Osteocyte (in vitro differentiated cells): ENCODE measurements at places on chromosomes 3 and 15.

DNA sequence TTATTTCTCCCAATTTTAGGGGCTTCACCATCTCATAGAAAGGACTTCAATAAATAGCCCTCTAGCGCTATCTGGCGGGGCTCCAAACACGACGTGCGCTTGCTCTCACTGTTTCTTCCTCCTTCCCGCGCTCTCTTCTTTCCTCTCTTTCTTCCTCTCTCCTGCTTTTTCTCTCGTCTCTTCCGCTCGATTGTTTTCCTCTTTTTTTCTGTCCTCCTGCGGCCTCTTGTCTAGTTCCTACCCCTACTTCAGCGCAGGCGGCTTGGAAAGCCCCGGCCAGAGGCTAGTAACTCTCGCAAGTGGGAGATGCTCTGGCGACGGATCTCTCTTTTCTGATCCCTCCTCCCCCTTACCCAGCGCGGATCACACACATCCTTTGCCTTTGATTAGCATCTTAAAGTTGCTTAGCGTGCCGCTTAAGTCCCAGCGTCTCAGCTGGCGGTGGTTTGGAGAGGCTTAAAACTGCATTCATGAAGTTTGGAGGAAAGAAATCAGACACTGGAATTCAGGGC lies 6.2 kb upstream of the MEIS2 start:
- no peak for DNase-seq

DNA sequence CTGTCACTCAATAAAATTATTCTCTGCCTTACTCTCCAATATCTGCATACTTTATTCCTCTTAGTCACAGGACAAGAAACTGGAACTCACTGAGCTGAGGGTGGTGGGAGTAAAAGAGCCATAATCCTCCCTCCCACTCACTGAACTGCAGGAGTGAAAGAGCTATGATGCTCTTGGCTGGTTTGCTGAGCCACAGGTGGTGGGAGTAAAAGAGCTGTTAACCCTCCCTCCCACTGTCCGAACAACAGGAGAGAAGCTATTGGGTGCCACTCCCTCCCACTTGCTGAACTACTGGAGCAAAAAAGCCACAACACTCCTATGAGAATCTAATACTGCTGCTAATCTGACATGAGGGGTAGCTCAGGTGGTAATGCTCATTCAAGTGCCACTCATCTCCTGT lies 391.0 kb downstream of the NSUN3 start:
- DNase-seq, result no peak

DNA sequence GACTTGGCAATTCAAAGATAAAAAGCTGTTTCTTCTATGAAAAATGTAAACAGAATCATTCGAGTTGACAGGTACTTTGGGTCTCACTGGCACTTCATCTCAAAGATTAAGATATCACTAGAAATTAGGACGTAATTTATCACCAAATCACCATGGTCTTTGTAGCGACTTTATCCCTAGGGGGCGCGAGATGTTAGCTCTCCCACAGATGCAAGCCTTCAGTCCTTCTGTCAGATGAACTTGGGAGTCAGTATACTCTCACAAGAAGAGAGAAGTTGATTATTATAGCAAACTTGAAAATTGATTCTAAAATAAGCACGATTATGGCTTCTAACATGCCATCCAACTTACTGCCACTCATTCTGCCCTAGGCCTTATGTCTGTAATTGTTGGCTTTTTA lies 150.3 kb downstream of the ALCAM start:
- DNase-seq, result no peak

DNA sequence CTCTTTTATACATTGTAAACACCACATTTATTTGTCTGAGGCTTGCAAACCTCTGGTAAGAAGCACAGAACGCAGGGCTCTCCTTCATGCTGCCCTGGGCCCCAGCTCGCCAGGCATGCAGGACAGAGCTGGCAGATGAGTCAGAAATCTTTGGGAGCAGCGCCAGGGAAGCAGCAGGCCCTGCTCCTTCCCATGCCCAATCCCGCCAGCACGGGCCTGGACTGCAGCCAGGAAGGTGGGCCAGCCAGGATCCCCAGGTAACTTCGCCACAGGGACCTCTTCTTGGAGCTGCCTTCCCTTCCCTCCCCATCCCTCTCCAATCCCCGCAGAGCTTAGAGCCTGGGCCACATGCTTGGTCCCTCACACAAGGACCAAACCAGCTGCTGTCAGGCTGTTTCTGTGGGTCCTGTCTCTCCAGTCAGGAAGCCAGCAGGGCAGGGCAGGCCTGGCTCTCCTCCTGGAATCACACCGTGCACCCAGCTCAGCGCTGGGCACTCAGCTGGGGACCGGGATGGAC lies 8.8 kb downstream of the STOML1 start:
- DNase-seq, result no peak

GRCh38 chr3:3192286-3192675 lies 12.8 kb upstream of the CRBN start:
- no peak for DNase-seq

DNA sequence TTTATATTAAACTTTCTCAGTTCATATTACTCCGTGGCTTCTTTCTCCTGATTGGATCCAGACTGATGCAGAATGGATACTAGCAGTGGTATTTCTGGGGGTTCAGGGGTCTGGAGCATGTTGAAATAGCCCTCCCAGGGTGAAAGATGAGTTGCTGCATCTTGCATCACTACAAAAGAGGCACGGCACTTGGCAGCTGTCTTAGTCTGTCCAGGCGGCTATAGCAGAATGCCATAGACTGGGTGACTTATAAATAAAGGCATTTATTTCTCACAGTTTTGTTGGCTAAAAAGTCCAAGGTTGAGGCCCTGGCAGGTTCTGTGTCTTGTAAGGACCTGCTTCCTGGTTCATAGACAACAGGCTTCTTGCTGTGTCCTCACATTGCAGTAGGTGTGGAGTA lies 660 bp upstream of the BCL2L10 start:
- DNase-seq, result peak; percentile 25

DNA sequence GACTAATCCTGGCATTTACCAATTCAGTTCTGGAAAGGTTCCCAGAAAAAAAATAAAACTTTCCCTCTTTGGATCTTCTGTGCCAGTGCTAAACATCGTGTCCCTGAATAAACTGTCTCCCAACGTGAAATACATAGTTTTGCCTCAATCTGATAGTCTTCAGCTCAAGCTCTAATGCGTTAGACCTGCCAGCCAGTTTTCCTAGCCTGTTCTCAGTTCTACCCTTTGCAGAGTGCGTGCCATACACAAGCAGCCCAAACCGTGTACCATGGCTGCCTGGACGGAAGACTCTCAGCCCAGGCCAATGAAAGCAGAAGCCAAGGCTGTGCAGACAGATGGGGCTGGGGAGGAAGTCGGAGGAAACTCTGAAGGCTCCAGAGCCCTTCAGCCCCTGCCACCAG lies 11.4 kb upstream of the OCA2 start:
- DNase-seq, result peak; percentile 57

DNA sequence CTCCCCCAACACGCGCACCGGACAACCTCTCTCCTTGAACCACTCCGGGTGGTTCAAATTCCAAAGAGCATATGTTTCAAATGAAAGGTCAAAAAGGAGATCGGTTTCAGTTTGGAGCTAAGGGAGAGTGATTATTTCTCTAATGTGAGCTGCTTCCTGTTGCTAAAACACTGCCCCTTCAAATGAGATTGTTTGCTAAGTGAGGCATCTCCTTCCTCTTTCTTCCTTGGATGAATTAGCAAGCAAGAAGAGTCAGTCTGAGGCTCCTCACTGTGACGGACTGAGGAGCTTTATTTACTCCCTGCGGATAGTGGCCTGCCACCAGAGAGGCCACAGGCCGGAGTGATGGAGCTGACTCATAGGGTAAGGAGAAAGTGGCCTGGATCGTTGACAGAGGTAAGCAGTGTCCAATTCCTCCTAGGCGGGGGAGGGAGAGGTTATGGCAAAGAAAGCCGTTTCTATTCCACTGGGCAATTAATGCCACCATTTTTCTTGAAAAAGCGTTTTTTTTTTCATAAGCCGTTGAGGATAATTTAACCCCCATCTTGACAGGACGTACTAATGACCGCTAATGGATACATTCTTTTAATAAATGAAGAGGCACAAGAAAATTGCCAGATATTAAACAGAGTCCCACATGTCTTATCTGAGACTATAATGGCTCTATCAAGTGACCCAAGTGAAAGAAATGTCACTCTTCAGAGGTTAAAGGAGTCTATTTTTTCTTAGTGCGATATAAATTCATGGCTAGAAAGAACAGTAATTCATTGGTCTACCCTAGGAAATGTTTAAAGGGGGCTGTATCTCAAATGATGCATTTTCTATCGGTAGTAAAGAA lies 167.0 kb upstream of the ANKRD28 start:
- no peak for DNase-seq

GRCh38 chr3:112261742-112262141 lies 32.3 kb downstream of the SLC9C1 start:
- no peak for DNase-seq

DNA sequence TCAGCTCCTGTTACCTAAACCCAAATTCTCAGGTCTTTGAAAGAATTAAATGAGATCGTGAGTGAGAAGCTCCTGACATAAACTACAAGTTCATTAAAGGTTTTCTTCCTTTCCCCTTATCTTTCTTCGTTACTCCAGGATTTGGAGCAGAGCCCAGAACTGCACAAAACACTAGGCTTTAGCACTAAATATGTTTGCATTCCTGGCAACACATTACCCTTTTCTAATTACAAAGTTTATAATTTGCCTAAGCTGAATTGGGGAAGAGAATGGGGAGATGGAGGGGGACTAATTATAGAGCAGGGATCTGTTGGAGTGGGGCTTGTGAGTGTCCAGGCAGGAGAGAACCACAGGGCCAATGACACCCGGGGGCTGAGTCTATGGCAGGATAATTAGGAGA lies 109.7 kb downstream of the SV2B start:
- DNase-seq, result no peak

DNA sequence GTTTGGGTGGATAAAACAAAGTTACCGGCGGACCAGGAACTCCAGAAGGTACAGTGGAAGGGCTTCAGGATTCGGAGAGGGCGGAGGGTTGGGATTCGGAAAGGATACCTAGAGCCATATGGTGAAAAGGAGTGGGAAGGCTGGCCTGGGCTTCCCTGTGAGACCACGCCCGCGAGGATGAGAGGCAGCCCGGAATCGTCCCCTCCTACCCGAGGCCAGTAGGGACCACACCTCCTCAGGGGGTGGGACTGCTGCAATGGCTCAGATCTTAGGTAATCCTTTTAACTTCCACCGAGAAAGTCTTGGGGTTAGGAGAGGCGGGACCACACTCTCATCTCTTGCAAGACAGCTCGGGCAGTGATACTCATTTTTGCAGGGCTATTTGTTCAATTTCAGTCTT lies 511.3 kb downstream of the OCA2 start:
- no peak for DNase-seq

DNA sequence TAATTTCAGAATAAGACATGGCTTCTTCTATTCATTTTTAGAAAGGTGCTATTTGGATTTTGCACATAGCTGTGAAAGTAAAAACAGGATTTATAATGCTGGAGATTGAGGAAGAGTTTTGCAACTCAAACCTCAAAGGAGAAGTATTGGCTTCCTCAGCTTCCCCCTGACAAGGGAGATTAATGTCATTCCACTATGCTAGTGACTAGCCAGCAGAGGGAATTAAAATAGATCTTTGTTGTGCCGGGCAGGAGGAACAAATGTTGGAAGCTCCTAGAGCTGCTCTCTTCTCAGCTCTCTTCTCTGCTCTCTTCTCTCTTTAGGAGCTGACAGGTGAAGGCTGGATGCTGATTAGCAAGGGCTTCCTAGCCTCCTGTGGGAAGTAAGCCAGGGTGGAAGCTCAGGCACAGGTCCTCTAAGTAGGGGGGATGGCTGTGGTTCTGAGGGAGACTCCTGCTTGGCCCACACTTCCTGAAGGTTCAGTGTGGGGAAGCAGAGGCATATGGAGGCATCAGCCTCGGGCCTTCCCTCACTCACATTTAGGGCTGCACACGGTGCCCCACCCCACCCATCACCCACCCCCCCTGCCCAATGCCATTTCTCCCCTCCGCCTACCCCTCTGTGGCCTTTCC lies 29.6 kb downstream of the CX3CR1 start:
- peak; percentile 27 for DNase-seq

DNA sequence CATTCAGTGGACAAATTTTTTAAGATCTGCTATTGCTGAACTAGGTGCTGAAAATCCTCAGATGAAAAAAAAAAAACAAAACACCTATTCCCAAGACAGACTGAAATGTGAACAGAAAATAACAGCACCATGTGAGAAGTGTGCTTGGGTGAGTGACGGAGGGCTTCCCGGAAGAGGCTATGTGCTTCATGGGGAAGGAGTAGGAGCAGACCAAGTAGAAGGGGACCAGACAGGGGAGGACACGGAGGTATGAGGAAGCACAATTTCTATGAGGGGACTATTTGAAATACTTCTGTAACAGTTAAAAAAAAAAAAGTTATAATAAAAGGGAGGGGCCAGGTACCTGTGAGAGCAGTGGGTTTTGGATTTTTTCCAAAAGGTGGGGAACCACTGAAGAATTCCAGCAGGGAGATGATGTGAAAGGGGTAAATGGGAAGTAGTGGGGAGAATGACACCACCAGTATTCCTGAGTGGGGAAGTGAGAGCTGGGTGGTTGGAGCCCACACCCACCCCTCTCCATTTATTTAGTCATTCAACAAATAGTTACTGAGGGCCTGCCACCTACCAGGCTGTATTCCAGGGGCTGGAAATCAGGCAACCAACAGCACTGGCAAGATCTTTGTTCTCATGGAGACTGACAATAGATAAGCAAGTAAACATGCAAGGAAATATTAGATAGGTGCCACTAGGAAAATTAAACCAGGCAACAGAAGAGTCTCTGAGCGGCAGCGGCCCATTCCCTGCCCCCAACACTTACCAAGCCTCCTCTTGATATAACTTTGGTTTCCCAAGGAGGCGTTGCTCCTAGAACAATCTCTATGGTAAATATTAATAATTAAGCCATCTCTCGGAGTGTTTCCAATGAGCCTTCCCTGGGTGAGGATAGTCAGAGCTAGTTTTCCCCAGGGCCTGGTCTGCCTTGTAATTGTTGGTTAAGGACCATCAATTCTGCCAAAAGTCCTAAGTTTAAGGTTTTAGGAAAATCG lies 3.8 kb upstream of the USP3 start:
- no peak for DNase-seq

GRCh38 chr3:71873093-71873611 lies 88.2 kb upstream of the PROK2 start:
- peak; percentile 36 for DNase-seq

- no peak for DNase-seq
Measured at GRCh38 chr3:9105421-9105820, 142.1 kb upstream of the RAD18 start.

DNA sequence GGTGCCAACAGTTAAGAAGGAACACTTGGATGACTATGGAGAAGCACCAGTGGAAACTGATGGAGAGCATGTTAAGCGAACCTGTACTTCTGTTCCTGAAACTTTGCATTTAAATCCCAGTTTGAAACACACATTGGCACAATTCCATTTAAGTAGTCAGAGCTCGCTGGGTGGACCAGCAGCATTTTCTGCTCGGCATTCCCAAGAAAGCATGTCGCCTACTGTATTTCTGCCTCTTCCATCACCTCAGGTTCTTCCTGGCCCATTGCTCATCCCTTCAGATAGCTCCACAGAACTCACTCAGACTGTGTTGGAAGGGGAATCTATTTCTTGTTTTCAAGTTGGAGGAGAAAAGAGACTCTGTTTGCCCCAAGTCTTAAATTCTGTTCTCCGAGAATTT lies 3.0 kb downstream of the SKIL start:
- no peak for DNase-seq

GRCh38 chr15:75597667-75598341 lies 18.7 kb upstream of the PTPN9 start:
- no peak for DNase-seq
